NCI-H524 (cell line): ENCODE measurements at places on chromosomes 11 and 22.
A peak's percentile ranks its signal among the peaks of the same experiment; 100 is the strongest.

DNA sequence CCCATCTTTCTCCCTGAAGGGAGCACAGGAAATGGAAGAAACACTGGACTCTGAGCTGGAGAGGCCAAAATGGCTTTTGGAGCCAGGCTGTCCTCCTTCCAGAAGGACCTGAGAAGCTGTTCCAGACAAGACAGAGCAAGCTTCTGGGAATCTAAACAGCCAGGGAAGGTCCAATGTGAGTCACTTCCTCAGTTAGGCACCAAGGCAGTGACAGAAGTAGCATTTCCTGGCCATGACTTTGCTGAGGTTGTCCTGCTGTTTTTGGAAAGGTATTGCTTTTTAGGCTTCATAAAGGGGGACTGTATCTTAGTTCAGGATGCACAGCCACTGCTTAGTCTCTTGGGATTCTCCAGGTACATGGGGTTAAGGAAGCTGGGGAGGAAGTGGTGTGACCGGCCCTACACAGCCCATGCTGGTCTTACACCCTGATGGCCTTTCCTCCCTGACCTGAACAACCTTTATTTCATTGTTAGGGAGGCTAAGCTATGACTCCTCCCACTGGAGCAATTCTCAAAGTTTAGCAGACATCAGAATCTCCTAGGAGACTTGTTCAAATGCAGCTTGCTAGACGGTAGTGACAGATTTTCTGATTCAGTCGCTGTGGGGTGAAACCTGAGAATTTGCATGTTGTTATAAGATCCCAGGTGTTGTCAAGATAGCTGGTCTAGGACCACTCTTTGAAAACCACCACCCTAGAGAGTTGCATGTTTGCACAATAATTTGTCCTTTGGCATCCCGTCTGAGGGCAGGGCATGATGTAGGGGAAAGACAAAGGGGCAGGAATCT lies 6.8 kb upstream of the INSC start:
- DNase-seq: no peak

DNA sequence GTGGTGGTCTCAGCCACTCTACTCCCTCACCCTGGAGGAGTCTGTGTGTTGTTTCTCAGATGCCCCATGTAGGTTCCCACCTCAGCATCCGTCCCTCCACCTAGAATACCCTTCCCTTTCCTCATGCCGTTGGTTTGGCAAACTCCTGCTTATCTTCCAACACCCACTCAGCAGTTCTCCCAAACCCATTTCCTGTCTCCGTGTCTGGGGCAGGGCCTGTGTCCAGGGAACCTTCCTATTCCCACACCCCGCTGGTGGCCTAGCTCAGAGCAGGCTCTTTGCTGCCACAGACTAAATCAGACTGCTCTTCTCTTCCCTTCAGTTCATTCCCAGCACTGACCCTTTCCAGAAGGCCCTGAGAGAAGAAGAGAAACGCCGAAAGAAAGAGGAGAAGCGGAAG lies 7.5 kb upstream of the SREBF2 start:
- no peak for DNase-seq

GRCh38 chr22:31585161-31585859 lies 76.7 kb downstream of the PISD start:
- DNase-seq: no peak

DNA sequence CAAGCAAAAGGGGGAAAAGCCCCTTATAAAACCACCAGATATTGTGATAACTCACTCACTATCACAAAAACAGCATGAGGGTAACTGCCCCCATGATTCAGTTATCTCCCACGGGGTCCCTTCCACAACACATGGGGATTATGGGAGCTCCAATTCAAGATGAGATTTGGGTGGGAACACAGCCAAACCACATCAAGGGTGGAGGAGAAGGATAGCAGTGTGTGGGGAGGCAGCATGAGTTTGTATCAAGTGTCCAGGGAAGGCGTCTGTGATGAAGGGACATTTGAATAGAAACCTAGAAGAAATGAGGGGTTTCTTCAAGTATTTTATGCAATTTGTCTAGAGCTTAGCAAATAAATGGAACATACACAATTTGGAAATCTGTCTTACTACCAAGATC lies 98.2 kb downstream of the SLC1A2 start:
- peak; percentile 54 for DNase-seq

DNA sequence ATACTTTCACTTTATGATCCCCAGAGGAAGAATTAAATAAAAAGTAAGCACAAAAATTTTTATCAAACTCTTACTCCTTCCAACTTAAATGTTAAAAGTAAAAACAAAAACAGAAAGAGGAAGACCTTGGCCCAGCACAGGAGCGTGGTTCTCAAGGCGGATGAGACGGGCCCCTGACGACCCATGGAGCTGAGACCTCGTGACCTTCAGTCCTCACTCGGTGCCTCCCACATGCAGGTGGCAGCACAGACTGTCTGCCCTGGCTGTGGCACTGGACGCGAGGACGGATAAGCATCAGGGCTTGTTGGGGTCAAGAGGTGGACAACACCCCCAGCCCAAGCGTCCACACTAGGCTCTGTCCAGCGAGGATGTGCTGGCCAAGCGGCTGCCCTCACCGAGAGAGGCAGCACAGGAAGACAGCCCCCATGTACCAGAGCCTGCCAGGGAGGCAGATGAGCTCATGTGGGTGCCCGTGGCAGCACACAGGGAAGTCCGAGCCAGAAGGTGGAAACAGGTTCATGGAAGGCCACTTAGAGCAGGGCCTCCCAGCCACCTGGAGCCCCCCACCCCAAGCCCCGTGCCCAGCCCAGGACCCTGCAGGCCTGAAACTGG lies 1389.8 kb downstream of the TBC1D22A start:
- DNase-seq: no peak

GRCh38 chr22:42646569-42647525 lies 2.3 kb downstream of the CYB5R3 start:
- DNase-seq: no peak
